ENCODE measurements at places on chromosomes 3 and 15. TPM values are rescaled to one million over a fixed set of nuclear protein-coding genes. Genes with fewer than 3 reads are reported as not detected.
A peak's percentile ranks its signal among the peaks of the same experiment; 100 is the strongest.

Gene SLC28A1
- not detected for total RNA-seq

Gene PLAAT1
- not detected for total RNA-seq

Gene CEMIP
- 0.31 TPM for total RNA-seq

Gene TUSC7
- not detected for total RNA-seq

Gene CIB2
- total RNA-seq = 1.0 TPM

Gene FMN1
- total RNA-seq = 0.02 TPM

Gene CCDC33
- not detected for total RNA-seq

Gene ATP13A5
- not detected for total RNA-seq

Gene BRPF1
- 39.5 TPM for total RNA-seq

Gene CRABP1
- not detected for total RNA-seq

Gene SEMA5B
- total RNA-seq = 0.19 TPM

Gene GATM
- total RNA-seq = 0.29 TPM

Gene CCDC54
- total RNA-seq = not detected

Gene PPARG
- not detected for total RNA-seq

- H3K36me3 ChIP-seq = no peaks in the 10 kb centered on the region
- H3K4me1 ChIP-seq = no peaks in the 10 kb centered on the region
- H3K27me3 ChIP-seq = no peaks in the 10 kb centered on the region
- DNase-seq = no peak
- H3K4me3 ChIP-seq = no peak overlapping the region
These were observed 84.8 kb upstream of the LINGO1 start for GRCh38 chr15:77717333-77717990.

- H3K4me3 ChIP-seq = no peak overlapping the region
- DNase-seq = no peak
- no peak overlapping the region for H3K27ac ChIP-seq
These were observed 86.5 kb downstream of the TBC1D2B start for GRCh38 chr15:77991029-77991406.

DNA sequence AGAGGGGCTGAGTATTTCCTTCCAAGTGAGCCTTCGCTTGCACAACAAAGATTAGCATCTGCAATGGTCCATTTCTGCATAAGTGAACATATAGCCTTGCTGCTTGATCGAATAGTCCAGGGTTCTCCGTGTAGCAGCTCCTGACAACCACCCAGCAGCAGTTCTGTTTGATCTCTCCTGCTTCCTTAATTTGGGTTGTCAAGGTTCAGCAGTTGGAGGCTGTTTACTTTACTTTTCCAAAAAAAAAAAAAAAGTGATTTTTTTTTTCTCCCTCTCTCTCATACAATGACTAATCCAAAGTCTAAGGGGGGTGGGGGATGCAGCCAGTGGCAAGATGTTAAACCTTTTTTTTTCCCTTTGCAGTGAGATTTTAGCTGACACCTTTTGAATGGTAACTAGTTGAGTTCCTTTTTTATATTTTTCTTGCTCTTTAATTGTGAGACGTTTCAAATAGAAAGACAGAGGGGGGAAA, 3.6 kb downstream of the FOXP1 start:
- no peak for DNase-seq
- H3K36me3 ChIP-seq = peaks cover 9% of the 10 kb centered on the region
- H3K27ac ChIP-seq = peak overlapping the region; percentile 24
- H3K27me3 ChIP-seq = no peaks in the 10 kb centered on the region

- H3K36me3 ChIP-seq = no peaks in the 10 kb centered on the region
- H3K27me3 ChIP-seq = no peaks in the 10 kb centered on the region
- H3K4me1 ChIP-seq = no peaks in the 10 kb centered on the region
- DNase-seq = no peak
- H3K27ac ChIP-seq = no peak overlapping the region
These were observed 75.1 kb upstream of the PHLDB2 start for GRCh38 chr3:111784001-111784400.

GRCh38 chr3:118536764-118537163, 497.9 kb downstream of the IGSF11 start:
- H3K27me3 ChIP-seq = no peaks in the 10 kb centered on the region
- H3K4me1 ChIP-seq = no peaks in the 10 kb centered on the region
- H3K36me3 ChIP-seq = no peaks in the 10 kb centered on the region
- no peak for DNase-seq
- no peak overlapping the region for H3K4me3 ChIP-seq

DNA sequence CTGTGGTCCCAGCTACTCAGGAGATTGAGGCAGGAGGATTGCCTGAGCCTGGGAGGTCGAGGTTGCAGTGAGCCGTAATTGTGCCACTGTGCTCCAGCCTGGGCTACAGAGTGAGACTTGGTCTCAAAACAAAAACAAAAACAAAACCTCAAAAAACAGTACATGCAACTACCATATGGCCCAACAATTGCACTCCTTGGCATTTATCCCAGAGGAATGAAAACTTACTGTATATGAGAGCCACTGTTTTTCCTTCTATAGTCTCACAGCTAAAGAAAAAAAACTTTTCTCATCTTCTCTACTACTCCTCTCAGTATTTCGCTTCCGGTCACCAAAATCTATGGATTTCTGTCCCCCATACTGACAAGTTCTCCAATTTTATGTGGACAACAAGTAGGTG, 84.3 kb downstream of the FLNB start:
- H3K4me1 ChIP-seq = no peaks in the 10 kb centered on the region
- DNase-seq = no peak
- H3K27ac ChIP-seq = no peak overlapping the region

- no peak overlapping the region for H3K27ac ChIP-seq
- no peaks in the 10 kb centered on the region for H3K4me1 ChIP-seq
- no peak overlapping the region for H3K4me3 ChIP-seq
- DNase-seq = no peak
These were observed 568.2 kb upstream of the CCDC54 start for GRCh38 chr3:106809041-106809440.

DNA sequence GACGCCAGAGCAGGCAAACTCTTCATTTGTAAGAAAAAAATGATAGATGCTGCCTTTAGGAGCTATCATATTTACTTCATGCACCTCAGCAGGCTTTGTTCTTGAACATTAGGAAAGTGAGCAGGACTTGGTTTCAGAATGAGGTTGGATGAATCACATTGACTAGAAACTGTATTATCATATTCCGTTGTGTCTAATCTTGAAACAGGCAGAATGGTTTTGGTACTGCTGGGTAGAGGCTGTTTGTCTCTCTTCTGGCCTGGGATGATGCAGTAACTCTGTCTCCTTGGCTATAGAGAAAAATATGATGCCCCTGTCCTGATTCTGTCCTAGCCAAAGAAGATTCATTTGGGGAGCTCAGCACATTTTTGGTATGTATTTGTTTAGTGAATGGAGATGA, 344.2 kb upstream of the GRM7 start:
- no peaks in the 10 kb centered on the region for H3K4me1 ChIP-seq
- no peak overlapping the region for H3K27ac ChIP-seq
- no peaks in the 10 kb centered on the region for H3K36me3 ChIP-seq
- H3K27me3 ChIP-seq = no peaks in the 10 kb centered on the region
- DNase-seq = no peak
- H3K4me3 ChIP-seq = no peak overlapping the region

DNA sequence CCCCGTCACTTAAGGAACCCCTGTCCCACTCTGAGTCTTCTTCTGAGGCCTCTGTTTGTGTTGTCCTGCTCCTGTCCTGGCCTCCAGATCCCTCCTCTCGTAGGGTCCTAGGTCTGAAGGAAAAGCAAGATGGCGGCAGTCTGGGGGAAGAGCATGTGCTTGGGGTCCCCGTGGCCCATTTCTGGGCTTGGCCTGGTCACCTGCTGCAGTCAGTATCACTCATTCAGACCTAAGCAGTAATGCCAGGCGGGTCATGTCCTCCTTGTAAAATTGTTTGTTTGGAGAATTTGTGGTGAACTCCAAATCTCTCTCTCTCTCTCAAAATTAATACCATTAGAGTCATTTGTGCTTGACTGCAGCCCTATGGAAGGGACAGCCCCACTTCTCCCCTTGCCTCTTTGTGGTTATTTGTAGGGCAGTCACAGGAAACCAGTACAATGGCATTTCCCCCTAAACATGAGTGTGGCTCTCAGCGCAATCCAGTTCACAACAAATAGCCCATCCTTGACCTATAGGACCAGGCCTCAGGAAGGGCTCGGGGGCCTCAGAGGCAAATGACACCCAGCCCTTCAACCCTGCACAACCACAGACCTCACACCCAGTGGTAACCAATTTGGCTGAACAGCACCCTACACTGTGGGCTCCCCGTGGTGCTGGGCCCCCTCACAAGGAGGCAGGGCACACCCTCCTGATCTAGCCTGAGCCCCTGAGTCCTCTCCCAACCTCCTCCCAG, 173.5 kb downstream of the OR4M2 start:
- no peaks in the 10 kb centered on the region for H3K36me3 ChIP-seq
- no peak overlapping the region for H3K4me3 ChIP-seq
- DNase-seq = no peak
- no peaks in the 10 kb centered on the region for H3K27me3 ChIP-seq

Data from naive thymus-derived CD4-positive, alpha-beta T cell (primary cell).